GM23248 (cell line): ENCODE measurements at places on chromosomes 6 and 20.

DNA sequence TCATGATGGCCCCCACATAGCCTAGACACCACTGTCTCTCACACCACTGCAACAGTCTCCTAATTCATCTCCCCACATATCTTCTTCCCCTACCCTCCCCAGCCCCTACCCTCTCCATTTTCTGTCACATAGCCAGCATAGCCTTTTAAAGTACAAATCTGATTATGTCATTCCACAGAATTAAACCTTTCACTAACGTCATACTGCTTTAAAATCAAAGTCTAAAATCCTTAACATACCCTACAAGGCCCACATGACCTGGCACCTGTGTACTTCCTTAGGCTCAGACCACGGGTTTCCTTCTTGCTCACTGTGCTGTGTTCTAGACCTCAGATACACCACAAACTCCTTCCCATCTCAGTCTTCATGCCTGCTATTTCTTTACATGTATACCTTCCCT lies 5.9 kb downstream of the OSTM1 start:
- DNase-seq: no peak

DNA sequence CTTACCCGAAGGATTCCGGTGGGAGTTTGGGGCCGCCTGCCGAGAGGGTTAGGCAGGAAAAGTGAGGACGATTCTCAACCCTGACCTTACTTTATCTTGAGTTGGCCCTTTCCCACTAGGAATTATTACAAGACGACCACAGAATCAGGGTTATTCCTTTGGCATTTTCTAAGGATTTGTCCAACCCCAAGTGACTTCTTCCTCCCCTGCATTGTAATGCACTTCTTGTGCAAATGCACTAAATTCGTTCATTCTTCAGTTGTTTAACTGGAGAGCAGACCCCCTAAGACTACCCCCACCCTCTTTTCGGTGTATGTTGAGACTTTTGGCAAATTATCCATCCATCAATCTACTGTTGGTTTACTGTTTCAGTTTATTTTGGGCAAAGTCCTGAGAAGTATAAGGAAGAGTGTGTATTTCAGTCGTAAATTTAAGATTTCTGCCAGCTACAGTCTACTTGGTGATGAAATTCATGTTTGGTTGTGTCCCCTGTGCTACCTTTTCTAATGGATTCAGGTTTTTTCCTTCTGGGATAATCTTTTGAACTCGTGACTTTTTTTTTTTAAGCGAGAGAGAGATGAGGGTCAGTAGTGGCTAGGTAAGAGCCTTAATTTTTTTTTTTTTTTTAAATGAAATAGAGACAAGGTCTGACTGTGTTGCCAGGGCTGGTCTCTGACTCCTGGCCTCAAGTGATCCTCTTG lies 611 bp upstream of the TMEM217 start:
- DNase-seq: peak; percentile 40

DNA sequence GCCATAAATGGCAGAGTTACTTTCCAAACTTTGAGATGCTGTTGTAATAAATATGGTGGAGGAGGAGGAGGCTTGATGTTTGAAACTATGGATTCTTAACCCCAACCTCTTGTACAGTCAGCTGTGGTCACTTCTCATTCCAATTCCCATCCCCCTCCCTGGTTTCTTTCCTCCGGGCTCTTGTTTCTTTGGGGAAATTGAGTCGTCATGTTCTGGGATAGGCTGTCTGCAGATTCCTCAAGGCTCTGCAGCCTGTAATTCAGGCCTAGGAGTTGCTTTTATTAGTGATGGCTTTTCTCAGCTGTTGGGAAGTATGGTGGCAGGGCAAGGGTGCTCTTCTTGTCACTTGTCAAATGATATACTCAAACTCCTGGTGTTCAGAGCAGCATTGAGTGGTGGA lies 2.6 kb downstream of the PTK7 start:
- DNase-seq: peak; percentile 50

DNA sequence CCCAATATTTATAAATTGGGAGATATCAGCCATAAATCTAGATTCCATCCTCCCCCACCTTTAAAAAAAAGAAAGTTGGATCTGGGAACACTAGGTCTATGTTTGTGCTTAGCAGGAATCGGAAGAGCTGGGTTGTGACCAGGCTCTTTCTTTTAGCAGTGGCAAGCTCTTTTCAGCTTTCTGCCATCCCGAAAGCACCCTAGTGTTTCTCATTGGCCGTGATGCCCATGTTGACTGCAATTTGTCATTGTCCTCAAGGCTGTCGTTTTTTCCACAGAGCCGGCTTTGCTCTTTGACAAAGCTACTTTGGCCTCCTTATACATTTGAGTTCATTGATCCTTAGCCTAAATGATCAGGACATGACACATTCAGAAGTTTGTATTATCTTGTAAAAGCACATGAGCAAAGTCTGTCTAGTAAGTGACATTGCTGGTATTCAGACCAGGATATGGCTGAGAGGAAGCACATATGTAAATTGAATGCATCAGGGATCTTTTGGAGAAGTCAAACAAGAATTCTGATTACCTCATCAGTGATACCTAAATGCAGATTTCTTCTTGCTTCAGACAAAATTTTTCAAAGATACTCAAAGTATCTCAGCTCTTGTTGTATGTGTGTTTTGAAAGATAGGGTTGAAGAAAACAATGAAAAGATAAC lies 50.1 kb downstream of the CARMIL1 start:
- DNase-seq: no peak

DNA sequence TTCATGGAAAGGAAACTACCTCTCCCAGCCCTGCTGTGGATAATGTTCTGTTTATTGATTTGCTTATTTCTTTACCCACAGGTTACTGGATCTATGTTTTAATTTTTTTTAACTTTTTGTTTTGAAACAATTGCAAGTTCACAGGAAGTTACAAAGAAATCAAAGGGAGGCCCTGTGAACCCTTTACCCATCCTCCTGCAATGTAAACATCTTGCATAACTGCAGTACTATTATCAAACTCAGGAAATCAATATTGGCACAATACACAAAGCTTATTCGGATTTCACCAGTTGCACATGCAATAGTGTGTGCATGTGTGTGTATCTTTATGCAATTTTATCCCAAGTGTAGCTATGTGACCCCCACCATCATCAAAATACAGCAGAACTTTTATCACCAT lies 398.0 kb downstream of the BTBD3 start:
- no peak for DNase-seq
